ENCODE measurements at places on chromosomes 2 and 18.

- no peak for DNase-seq
Observed at GRCh38 chr2:212831671-212832199, 293.1 kb upstream of the ERBB4 start.

DNA sequence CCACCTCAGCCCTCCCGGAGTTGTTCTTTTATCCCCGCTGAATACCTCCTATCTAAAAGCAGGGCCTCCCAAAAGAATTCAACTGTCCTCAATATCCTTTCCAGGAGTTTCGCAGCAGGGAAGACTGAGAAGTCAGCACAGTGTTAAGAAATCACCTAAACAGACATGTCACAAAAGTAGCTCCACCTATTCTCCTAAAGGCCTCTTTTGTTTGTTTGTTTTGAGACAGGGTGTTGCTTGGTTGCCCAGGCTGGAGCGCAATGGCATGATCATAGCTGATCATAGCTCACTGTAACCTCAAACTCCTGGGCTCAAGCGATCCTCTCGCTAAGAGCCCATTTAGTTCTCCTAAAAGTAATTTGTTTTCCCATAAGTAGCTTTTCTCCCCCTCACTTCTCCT lies 53.8 kb downstream of the TEX44 start:
- DNase-seq, result no peak

GRCh38 chr2:64482765-64483504 lies 29.0 kb downstream of the LGALSL start:
- DNase-seq, result no peak

DNA sequence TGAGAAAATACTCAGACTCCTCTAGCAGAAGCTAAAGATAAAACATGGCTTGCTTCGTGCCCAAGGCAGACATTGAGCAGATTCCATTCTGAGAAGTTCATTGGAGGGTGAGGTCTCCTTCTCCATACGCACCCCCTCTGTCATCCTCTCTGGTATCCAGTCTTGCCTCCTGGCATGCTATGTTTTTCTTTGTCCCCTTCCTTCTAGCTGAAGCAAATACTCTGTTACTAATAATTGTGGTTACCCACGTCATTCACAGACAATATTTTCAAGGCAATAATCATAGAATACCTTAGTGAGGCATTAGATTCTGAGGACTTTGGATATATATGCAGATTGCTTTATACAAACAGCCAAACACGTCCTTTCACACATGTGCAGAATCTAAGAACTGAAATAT lies 66.2 kb upstream of the KLF7 start:
- no peak for DNase-seq

DNA sequence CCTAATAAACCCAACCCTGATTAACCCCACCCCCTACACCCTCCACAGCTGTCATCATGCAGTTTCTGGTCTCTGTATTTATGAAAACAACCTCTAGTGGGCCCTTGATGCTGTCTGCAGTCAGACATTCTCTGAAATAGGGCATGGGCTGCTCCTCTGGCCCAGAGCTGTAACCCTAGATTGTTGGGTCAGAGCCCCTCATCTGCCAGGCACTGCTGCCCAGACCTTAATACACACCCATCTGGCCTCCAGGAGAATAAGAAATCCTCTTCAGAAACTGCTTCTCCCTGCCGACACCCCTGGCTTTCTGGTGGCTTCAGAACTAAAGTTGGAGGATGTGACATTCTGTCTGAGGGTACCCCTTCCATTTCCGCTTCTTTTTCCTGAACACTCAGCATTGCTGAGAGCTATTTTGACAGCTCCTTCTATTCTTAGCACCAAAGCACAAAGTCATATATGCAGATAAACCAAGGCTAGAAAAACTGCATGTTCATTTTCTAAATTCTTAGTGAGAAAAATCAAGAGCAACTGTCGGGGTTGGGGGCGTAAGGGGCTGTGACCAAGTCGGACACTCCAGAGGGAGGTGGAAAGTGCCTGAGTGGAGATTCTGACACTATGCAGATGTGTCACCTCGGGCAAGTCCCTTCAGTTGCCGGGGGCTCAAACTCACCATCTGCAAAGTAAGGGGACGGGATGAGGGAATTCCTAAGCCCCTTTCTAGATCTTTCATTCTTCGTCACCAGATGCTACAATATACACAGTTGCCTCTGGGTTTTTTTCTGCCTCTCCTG lies 28.7 kb downstream of the SRSF7 start:
- DNase-seq, result peak; percentile 76

- no peak for DNase-seq
Observed at GRCh38 chr2:121558329-121558728, 27.6 kb downstream of the RNU4ATAC start.

DNA sequence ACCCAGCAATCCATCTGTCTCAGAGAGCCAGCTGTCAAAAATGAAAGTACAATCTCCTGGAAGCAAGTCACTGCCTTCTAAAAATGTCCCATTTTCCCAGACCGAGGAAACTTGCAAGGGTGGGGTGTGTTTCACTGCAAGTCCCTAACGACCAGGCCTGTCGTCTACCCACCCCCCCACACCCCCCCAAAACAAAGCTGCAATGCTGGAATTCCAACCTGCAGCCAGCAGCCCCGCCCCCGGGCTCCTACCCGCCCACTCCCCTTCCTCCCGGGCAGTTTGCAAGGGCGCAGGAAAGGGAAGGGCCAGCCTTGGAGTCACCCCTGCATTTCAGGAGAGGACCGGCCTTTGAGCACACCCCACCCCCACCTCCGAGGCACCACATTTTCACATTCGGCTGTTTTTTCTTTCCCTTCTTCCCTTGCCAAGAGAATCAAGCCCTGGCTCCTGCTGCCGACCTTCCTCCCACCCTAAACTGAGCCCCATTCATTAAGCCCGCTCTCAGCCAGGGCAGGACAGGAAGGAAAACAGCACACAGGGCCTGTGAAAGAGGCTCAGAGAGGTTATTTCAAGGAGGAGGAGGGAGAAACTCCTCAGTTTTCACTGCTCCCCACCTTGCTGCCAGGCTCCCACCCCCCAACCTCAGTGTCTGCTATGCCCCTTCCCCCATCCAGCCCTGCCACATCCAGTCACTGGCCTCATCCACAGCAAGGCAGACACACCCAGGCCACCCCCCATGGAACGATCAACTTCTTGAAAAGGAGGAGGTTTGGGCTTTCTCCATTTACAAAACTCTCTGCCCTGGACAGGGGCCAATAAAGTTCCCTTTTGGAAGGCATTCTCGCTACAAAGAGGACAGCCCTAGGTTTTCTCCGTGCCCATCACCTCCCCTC lies 11.3 kb downstream of the SMAD7 start:
- DNase-seq, result no peak

DNA sequence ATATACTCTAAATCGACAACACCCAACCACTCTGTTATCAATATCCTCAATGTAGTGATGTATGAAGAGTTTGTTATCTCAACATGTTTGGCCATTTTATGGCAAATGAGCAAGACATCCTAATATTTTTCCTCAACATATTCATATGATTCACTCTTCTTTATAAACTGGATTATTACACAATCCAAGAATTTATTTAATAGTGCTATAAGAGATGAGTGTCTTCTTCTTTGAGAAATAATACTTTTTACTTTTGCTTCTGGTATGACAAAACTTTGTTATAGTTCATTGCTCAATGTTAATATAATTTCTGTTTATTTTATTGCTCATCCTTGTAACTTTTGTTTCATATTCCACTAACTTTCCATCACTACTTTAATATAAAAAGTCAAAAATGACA lies 44.3 kb downstream of the SCN9A start:
- no peak for DNase-seq

DNA sequence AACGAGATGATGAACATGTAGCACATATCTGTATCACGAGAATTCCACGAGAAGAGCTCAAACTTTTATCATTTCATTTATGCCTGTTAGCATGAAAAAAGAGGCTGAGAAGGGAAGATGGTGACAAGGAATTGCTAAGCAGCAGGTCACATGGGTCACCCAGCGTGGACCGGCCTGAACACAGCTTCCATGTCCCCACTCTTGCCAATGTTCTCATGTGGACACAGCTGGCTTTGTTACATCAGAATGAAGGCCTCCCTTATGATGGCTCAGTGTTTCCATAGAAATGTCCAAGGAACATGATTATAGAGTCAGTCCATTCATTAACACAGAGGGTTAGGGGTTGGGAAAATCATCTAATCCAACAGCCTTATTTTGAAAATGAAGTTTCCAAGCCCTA lies 215.4 kb downstream of the CMPK2 start:
- DNase-seq, result no peak

GRCh38 chr2:120110062-120110362 lies 97.1 kb downstream of the EPB41L5 start:
- DNase-seq, result no peak

- DNase-seq, result no peak
Observed at GRCh38 chr2:41994233-41994637, 53.6 kb upstream of the PKDCC start.

DNA sequence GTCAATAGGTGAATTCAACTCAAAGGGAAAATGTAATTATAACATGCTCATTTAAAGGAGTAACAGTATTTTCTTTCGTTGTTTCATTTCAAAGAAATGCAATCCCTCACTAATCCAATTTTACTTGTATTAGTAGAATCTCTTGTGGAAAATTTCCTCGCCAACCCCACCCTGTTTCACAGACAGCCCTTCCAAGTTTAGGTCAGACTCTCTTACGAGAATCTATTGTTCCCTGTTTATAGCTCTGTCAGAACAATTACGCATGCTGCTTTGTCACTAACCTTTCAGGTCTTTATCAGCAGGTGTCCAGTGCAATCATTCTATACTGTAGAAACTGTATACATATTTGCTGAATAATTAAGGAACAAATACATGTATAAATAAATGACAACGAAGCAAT lies 657.8 kb upstream of the LINC00305 start:
- DNase-seq, result no peak

- no peak for DNase-seq
Observed at GRCh38 chr18:11969904-11970835, 11.1 kb upstream of the IMPA2 start.

GRCh38 chr2:164103271-164103670 lies 367.5 kb upstream of the FIGN start:
- DNase-seq, result no peak

GRCh38 chr18:1047406-1047805 lies 142.7 kb downstream of the ADCYAP1 start:
- DNase-seq, result no peak

- DNase-seq, result no peak
Observed at GRCh38 chr2:12070153-12070552, 323.7 kb downstream of the LPIN1 start.

DNA sequence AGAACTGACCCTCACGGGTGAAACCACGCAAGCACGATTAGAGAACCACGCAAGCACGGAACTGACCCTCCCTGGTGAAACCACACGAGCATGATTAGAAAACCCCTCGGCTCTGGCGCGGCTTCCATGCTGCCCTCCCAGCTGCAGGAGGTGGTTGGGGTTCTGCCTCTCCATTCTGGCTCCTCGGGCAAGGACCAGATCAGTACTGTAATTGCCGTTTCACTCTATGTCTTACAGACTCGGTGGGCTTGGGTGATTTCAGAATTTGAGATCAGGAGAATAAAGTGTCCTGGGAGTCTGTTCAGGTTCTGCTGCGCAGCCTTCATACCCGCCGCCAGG lies 58.3 kb upstream of the KCNG2 start:
- no peak for DNase-seq

DNA sequence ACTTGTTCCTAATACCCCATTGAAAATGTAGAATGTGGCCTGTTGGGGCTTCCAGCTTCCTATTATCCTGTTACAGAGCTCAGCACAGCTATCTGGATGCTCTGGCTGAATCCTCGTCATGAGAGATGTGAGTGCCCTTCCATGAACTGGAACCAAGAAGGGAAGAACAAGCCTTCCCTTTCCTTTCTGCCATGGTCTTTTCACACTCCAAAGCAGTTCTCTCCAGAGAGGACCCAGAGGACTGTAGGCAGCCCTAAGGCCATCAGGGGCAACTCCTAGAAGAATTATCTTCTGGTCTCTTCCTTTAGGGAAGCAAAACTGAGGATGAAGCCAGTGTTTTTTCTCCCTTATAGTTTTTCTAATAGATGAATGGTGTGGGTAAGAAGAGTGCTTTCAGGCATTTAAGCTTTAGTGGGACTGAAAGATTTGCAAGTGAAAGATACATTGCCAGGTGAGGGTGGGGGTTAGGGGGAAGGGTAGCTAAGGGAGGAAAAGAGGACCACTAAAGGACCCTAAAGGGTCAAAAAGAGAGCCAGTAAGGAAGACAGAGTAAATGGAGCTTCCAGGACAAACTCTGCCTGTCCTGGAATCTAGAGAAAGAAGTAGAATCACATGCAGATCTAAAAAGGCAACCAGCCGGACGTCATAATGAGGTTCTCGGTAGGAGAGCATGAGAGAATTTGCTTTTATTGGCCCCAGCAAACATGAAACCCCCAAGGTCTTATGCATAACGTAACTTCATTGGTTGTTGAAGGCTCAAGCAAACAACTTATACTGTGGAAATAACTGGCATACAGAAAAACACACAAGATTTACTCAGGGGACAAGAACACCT lies 12.4 kb upstream of the XPO1 start:
- DNase-seq, result no peak

DNA sequence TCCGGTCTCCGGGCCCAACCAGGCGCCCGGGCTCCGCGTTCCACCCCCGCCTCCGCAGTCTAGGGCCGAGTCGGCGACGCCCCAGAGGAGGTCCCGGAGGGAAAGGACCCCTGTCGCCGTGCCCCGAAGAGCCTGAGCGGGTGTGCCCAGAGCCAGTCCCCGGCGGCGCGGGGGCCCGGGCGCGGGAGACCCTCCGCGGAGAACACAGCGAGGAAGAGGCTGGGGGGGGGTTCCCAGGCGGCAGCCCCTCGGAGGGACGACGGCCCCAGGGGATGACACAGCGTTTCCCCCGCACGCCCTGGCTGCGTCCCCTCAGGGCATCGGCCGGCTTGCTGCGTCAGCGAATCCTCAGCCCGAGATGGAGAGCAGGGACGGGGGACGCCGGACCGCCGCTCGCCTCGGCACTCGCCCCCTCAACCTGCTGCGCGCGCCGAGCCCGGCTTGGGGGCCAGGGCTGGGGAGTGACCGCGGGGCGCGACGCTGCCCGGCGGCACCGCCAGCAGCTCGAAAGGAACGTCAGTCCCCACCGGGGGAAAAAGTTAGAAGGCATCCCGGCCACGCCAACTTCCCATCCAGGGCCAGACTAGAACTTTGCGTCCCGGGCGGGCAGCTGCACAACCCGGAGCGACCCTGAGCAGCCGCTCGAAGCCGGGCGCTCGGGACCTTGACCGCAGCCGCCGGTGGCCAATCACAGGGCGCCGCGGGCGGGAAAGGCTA lies 711 bp downstream of the SFXN5 start:
- peak; percentile 77 for DNase-seq

- no peak for DNase-seq
Observed at GRCh38 chr2:133840761-133841160, 272.5 kb upstream of the NCKAP5 start.

GRCh38 chr2:144516981-144517865 lies 2.7 kb downstream of the ZEB2 start:
- DNase-seq, result peak; percentile 66

- no peak for DNase-seq
Observed at GRCh38 chr2:241213567-241213966, 25.1 kb downstream of the ANO7 start.

- no peak for DNase-seq
Observed at GRCh38 chr2:130355172-130355577, 681 bp upstream of the PTPN18 start.

All from activated naive CD8-positive, alpha-beta T cell treated with anti-CD3 and anti-CD28 coated beads for 36 hours (primary cell).